ENCODE measurements at places on chromosomes 12 and 14.

DNA sequence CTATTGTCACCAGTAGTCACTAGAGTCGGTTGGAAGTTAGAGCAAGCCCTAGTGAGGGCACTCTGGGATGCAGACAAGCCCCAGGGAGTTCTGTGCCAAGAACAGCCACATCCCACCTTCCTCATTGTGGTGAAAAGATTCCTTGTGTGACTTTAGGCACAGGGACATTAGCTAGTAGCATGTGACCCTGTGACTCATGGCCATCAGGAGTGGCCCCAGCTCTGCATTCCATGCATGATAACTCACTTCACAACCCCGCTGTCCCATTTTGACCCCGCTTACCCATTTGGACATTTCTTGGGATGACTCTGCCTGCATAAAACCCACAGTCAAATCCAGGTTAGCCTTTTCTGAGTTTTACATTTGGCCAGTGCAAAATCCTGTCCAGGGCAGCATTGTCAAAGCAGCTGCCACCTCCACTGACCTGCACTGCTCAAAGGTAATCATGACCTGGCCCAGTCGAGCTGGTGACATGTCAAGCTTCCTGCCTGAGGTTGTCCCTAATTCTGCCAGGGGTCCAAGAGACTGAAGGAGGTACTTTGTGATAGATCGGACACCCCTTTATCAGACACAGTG, 430.5 kb downstream of the DPF3 start:
- no peak for DNase-seq

DNA sequence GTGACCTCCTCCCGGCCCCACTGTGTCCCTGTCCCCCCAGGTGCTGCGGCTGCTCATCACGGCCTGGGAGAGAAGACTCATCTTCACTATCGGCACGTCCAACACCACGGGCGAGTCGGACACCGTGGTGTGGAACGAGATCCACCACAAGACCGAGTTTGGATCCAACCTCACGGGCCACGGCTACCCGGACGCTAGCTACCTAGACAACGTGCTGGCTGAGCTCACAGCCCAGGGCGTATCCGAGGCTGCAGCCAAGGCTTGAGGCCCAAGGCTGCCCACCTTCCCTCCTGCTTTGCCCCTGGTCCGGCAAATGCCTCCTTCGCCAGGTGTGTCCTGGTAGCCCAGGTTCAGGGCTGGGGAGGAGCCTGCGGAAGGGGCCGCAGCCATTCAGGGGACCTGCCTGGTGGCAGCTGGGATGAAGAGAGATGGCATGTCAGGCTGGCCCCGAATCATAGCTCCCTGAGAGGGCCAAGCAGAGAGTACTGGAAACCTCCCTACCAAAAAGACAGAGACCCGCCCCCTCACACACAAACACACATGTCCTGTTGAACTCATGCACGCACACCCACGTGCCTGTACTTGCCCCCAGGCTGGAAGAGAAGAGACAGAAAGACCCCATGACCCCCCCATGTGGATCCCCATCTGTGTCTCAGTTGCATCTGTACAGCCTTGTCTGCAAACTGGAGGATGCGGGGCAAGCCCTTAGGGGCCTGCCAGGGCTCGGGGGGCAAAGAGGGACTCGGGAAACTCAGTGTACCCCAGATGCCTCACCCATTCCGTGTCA, 38.7 kb downstream of the RASAL1 start:
- DNase-seq, result no peak

DNA sequence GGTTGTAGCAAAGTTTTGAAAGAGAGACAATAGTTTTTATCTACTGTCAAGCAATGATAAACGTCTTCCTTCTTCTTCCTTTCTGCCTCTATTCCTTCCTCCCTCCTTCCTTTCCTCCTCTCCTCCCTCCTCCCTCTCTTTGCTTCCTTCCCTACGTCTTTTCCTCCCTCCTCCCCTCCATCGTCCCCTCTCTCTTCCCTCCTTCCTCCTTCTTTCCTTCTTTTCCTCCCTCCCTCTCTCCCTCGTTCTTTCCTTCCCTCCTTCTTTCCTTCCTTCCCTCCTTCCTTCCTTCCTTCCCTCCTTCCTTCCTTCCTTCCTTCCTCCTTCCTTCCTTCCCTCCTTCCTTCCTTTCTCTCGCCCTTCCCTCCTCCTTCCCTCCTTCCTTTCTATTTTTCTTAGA, 82.8 kb upstream of the KCNA1 start:
- no peak for DNase-seq

DNA sequence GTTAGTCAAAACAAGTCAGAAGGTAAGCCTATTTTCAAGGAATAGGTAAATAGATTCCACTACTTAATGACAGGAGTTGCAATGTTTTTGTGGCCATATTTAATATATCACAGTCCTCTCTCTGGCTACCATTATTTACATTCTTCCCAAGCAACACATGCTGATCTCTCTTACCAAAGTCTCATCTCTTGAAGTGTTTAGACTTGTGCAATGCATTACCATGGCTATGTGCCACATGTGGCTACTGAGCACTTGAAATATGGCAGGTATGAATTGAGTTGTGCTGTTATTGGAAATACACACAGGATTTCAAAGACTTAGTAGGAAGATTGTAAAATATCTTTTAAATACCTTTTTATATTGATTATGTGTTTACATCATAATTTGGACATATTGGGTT, 262.4 kb upstream of the PDE3A start:
- DNase-seq, result no peak

DNA sequence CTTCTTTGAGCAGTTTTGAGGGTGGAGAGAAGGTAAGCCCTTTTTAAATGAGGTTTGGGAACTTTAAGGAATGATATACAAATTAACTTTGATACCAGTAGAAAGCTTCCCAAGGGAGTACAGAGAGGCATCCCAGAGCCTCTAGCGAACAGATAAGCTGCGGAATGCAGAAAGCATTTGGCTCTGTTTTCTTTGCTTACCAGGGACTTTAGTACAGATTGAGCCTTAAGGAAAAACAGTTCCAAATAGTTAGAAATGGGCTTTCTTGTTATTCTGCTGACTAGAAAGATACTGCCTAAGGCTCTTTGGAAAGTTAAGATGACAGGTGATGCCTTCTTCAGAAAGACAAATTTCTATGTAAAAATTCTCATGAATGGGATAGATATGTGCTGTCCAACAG, 261.7 kb upstream of the FOXN3 start:
- no peak for DNase-seq

DNA sequence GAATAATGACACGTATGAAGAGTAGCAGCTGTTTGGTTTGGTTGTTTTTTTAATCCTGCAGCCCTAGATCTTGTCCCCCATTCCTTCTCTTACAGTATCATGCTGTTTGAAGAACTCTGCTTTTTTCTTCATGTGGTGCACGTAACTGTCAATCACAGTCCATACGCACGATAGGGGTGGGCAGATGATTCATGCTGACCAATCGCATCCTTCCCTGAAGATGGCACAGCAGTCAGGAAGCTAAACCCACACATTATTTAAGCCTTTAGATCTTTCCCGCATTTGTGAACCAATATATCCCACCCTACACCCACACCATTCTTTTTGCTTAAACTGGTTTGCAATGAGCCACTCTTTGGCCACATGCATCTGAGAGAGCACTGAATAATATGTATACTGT, 158.9 kb upstream of the PLEKHA5 start:
- DNase-seq, result no peak

GRCh38 chr12:100382338-100382737, 25.5 kb downstream of the SLC17A8 start:
- DNase-seq, result no peak

DNA sequence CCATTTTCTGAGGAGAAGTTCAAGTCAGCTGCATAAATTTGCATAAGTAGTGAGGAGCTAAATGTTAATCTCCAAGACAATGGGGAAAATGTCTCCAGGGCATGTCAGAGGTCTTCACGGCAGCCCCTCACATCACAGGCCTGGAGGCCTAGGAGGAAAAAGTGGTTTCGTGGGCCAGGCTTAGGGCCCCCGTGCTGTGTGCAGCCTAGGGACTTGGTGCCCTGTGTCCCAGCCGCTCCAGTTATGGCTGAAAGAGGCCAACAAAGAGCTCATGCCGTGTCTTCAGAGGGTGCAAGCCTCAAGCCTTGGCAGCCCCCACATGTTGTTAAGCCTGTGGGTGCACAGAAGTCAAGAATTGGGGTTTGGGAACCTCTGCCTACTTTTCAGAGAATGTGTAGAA, 41.9 kb upstream of the RD3L start:
- no peak for DNase-seq

DNA sequence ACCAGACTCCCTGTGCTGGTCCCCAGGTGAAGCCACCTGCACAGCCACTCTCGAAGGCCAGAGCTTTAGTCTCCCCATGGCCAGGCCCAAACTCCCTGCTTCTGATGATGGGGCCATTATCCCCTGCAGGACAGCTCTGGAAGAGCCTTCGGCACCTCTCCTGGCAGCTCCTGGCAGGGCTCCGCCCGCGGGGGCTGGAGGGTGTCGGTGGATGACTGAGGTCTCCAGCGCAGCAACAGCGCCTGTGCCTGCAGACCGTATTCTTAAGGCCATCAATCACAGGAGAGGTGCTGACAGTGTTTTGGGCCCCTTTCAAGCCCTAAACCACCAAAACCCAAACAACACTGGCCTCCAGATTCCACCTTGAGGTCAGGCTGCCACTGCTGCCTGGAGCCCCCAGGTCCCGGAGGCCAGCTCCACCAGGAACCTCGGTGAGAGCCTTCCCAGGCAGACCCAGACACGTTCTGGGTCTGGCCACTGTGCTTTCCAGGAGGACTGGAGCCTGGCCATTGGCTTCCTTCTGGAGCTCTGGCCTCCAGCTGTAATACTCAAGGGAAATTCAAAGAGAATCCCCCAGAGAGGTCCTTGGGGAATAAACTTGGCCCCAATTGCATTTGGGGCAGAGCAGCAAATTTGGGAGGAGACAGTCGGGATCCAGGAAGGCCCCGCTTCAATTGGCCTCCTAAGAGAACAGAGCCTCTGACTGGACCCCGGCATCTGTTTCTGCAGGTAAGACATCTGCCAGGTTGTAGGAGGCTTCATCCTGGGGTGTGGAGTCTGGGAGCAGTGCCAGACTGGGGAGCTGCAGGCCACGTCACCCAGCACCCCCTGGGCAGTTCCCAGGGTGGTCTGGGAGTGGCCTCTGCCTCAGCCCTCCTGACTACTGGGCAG, 210.6 kb upstream of the RTL1 start:
- no peak for DNase-seq

DNA sequence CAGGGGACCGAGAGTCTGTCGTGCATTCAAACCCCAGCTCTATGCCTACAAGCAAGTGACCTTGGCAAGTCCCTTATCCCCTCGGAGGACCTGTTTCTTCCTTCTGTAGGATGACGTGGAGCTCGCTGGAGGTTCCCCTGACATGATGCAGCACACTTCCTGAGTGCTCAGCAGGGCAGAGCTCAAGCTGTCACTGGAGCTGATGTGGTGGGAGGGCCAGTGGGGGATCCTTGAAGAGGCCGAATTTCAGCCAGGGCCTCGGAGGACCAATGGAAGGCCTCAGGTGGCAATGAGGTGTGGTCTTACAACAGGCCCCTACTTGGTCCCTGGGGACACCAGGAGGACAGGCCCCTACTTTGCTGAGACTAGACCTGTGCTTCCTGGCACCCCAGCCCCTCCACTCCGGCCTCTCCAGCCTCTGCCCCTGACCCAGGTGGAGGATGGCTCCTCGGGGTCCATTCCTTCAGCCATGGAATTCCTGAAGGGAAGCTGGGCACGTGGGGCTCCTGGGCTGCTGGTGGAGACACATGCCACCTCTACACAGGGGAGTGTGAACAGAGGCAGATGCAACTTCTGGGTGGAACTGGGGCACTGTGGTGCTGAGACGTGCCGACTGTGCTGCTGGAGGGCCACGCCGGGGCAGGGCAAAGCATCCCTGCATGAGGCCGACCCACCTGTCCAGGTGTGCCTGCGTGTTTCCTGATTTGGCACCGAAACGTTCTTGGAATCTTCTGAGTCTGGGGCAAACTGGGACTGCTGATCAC, 18.7 kb upstream of the KIF26A start:
- DNase-seq, result no peak

DNA sequence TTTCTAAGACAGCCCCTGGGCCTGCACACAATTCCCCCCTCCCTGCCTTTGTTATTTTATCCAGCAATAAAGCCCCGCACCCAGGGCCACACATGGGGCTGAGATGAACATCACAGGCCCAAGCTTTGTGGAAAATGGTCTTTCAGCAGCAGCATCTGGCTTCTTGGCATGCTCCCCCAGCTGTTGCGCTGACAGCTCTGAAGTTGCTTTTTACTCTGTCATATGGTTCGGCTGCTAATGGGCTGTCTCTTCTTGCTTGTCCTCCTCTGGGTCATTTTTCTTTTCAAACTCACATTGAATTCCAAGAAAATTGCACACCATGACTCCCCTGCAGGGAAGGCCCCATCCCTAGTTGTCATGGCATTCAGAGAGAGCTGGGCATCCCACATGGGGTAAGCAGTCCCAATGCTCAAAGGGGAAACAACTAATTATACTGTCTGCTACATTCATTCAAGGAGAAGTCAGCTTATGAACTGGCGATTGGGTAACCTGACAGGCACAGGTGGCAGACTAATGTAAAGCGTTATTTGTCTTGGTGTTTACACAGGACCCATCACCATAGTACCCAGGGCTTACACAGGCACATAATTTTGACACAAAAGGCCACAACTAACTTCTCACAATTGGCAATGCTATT, 74.0 kb upstream of the CDKN3 start:
- no peak for DNase-seq

DNA sequence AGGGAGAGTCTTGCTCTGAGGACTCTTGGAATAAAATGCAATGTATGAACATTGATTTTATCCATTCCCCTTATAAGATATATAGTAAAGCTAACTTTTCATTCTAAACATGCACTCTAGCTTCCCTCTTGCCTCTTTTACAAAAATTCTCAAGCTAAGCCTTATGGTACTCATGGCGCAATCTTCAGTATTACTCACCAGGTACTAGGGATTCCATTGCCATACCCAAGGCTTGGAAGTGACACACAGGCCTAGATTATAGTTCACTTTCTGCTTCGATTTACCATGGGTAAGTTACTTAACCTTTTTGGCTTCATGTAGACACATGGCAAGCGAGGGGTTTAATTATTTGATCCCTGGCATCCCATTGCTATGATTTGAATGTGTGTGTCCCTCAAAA, 331.5 kb downstream of the LRIG3 start:
- DNase-seq, result no peak

- no peak for DNase-seq
Measured at GRCh38 chr12:124006085-124006845, 33.2 kb downstream of the ZNF664 start.

DNA sequence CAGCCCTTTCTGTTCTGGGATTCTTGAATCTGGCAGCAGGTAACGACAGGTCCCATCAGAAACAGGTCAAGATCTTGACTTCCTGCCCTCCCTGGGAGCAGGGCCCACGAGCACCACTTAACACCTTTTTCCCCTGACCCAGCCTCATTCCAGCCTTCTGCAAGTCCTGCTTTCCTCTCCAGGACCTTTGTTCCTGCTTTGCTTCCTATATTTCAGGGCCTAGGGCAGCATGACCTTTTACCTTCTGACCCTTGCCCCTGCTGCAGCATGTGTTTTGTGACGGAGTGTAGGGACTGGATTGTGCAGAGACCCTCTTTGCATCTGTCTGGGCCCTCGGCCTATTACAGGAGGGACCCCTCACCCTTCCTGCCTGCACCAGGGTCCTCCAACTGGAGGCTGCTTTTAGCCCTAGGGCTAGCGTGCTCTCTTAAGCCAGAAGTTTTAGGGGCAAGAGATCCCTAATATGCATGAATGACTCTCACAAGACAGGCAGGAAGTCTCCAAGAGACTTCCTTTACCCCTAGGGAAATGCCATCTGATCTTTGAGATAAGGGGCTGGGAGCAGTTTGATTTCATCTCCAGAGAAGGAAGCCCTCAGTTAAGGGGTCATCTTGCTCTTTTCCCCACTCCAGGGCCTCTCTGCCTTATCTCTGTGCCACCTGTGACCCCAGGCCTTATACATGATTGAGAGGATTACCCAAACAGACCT, 209.4 kb upstream of the BCL2L14 start:
- no peak for DNase-seq

- DNase-seq, result no peak
Measured at GRCh38 chr12:62758216-62758615, 176.7 kb downstream of the PPM1H start.

Measured in stimulated activated CD4-positive, alpha-beta T cell treated with anti-CD3 and anti-CD28 coated beads, Interleukin-4, amount 100 ng/mL, for 24 hours (primary cell).